Dermis blood vessel endothelial cell (primary cell): ENCODE measurements at places on chromosomes 12 and 14.

DNA sequence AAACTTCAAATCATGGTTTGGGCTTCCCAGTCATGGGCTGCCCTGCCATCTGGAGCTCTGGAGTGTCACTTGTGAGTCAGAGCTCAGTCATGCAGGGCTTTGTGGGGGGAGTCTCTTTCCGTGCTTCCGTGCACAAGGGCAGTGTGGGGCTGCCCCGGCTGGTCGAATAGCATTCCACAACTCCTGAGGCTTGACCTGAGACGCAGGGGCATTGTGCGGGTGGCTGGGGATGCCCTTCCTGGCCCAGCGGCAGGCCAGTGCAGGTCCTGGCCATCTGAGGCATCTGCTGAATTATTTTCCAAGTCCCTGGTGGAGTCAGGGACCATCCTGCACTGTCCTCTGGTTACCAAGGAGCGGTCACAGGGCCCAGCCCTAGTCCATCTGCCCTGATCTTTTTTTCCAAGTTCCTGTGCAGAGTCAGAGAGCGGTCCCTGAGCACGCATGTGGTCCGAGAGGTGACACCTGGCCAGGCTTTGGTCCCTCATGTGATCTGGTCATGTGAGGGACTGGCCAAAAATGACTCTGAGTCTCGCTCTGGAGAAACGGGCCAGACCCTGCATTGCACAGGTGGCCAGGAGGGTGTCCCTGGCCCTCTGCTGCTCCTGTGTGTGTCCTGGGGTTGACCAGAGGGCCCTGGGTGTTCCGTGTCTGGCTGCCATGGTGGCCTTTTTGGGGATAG is 167.0 kb upstream of the ALG10B start:
- no peak for DNase-seq

GRCh38 chr14:76647697-76648298 is 113.5 kb upstream of the VASH1 start:
- DNase-seq, result peak; percentile 77

- DNase-seq, result no peak
Observed at GRCh38 chr14:52333108-52333507, 19.0 kb downstream of the PTGER2 start.

DNA sequence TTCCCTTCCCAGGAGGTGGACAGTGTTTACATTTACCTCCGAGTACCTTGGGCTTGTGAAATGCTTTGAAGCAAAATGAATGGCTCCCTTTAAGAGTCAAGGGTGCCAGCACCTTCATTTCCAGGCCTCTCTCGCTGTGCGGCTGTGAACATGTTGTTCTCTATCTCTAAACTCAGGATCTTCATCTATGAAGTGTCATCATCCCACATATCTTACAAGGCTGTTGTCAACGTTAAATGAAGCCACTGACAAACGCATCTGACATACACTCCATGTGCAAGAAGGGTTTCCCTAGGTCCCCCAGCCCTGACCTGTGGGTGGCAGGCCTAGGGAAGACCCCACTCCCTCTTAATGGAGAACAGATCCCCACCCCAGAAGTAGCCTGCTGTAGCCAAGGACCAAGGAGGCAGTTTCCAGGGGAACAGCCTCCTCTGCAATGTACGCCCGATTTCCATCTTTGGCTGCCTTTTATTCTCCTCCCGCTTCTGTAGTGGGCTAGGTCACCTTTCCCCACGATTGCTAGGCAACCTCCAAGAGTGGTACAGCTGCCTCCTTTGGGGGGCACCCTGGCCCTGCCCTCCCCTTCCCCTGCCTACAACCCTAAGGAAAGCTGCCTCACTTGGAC is 7.6 kb downstream of the ACTN1 start:
- DNase-seq, result peak; percentile 5

- DNase-seq, result no peak
Observed at GRCh38 chr12:26919216-26919555, 18.6 kb downstream of the INTS13 start.

DNA sequence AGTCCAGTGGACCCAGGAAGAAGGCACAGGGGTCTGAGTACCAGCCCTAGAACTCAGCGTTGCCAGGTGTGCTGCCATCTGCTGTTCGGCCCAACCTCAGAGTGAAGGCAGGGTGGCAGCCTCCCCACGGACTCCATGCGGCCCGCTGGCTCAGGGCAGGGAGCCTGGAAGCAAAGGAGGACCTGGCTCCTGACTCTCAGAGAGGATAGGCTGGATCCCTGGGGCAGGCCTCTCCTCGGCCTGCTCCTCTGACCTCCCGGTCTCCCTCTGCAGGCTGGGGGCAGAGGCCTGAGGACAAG is 10.1 kb downstream of the MCRS1 start:
- DNase-seq, result peak; percentile 13

GRCh38 chr14:37992499-37992898 is 215.2 kb upstream of the SSTR1 start:
- DNase-seq, result no peak

GRCh38 chr12:19227880-19228210 is 98.3 kb downstream of the PLEKHA5 start:
- peak; percentile 1 for DNase-seq

DNA sequence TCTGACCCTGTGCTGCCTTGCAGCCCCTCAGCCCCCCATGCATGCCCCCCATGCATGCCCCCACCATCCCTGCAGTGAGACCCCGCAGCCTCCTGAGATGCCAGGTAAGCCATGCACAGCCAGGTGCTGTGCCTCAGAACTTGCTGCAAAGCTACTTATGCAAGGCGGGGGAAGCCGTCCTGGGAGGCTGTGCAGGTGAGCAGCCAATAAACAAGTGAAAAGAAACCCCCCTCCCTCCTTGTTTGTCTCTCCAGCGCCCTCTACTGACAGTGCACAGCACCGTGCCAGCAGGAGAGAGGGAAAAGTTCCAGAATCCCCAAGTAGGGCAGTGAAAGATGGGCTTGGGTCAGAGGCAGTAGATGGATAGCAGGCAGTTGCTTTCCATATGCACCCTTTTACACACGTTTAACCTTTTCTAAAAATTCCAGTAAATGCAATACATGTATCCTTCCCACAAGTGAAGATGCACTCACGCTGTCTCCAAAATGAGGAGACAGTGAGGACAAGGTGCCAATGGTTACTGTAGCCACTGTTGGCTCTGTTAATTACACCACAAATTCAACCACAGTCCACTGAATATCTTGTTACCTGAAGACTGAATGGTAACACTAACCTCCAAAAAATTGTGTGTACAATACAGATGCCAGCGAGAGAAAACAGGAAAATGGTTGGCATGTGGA is 18.0 kb downstream of the TNFAIP2 start:
- peak; percentile 78 for DNase-seq

- DNase-seq, result peak; percentile 44
Observed at GRCh38 chr14:54567224-54567638, 303 bp downstream of the SAMD4A start.

DNA sequence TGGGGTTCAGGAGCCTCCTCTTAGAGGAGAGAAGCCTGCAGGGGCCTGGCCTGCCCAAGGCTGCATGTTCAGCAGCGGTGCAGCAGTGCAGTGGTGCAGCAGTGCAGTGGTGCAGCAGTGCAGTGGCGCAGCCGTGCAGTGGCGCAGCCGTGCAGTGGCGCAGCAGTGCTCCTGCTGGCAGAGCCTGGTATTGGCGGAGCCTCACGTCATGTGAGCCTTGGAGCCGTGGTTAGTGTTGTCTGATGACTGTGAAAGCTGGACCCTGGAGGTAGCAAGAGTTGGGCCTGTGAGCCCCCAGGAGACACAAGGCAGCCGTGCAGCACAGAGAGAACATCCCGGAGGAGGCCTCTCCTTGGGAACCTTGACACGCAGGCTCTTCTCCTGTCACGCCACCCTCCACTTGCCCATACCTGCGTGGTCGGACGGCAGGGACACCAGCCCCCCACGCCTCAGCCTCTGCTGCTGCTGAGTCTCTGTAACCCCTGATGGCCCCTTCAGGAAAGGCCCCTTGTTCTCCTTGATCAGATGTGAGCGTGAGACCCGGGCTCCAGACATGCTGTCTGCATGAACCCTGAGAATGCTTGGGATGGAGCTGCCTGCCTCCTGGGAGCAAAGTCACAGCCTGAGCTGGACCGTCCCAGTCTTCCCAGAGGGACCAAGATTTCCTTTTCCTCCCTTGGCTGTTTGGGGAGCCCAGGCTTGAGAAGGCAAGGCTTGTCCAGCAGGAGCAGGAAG is 193.7 kb downstream of the KIF26A start:
- DNase-seq, result no peak

DNA sequence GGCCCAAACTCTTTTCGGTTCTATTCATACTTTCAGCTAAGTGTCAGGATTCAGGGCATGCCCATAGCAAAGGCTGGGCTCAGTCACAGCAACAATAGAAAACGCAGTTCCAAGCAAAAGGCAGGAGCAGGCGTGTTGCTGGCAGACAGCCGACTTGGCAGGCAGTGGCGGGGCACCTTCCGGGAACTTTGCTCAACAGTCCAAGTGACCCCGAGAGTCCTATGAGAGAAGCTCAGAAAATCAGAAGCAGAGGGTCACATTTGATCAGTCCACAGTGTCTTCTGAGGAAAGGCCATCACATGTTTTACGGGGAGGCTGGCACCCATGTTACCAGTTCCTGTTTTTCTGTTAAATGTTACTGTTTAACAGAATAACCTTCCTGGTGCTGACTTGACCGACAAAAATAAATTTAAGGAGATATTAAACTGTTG is 115.0 kb downstream of the DACT1 start:
- peak; percentile 26 for DNase-seq
